Tracheal epithelial cell (primary cell): ENCODE measurements at places on chromosomes 16 and 17. TPM values are rescaled to one million over a fixed set of nuclear protein-coding genes. Genes with fewer than 3 reads are reported as not detected.

The ABCC6 gene
- total RNA-seq = 0.21 and 0.48 TPM in 2 replicates

The GLIS2 gene
- 1.3 and 1.4 TPM in 2 replicates for total RNA-seq

The CD300E gene
- total RNA-seq = under 0.01 TPM in 1 of 2 replicates, not detected in the other

The GDPD3 gene
- 1.9 and 5.1 TPM in 2 replicates for total RNA-seq
